ENCODE measurements at places on chromosomes 6 and 20.

- DNase-seq = no peak
These were observed 469.7 kb upstream of the JAG1 start for GRCh38 chr20:11143481-11143880.

- DNase-seq = no peak
These were observed 7.2 kb downstream of the TPX2 start for GRCh38 chr20:31746068-31746878.

GRCh38 chr20:38665094-38665493 is 59.2 kb upstream of the SLC32A1 start:
- DNase-seq = no peak

- no peak for DNase-seq
These were observed 216.8 kb downstream of the HACE1 start for GRCh38 chr6:104642871-104643270.

DNA sequence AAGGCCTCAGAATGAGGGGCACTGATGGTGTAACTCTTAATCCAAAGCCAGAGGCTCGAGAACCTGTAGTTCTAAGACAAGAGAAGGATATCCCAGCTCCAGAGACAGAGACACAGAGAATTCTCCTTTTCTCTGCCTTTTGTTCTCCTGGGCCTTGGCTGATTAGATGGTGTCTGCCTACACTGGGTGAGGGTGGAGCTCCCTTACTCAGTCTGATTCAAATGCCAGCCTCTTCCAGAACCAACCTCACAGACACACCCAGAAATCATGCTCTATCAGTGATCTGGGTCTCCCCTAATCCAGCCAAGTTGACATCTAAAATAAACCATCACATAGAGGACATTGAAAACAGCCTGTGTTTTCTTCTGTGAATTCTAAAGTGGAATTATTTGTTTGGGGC is 68.0 kb upstream of the SMIM28 start:
- no peak for DNase-seq

DNA sequence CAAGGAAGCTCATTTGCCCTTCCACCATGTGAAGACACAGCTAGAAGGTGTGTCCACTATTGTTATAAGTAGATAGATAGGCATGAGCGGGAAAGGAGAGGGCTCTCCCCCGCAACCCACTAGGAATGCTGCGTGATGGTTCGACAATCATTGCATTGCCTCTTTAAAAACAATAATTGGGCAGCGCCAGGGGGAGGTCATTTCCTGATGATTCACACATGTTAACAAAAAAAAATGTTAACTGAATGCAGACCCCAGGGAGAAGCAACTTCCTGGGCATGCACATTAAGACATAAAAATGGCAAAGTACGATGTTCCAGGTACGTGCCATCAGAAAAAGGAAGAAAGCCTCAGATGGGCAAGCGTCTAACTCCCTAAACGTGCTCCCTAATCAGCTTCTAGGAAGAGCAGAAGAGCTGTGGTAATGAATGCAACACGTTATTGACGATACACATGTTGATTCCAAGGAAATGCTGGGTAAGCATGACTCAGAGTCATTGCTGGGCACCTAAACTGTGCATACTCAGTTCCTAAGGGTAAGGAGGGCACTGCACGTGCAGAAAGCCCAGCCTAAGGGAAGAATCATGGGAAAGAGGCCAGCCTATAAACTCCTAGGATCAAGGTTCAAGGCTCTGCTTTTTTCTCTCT is 113.7 kb downstream of the FAM217A start:
- no peak for DNase-seq

GRCh38 chr6:42562788-42563405 is 932 bp upstream of the UBR2 start:
- no peak for DNase-seq

DNA sequence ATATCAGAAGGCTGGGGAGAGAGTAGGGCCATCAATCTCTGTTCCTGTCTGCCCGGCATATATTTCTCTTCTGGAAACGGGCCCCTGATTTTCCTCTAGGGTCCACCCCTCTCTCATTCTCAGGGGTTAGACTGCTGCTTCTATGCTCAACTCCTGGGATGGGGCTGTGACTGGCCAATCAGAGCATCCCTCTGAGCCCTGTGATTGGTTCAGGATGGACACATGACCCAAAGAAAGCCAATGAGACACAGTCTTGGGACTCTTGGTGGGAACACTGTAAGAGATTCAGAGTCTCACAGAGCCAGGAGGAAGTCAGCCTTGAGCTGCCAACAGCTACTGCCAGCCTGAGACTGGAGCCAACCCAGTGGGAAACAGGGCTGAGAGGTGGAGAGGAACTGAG is 31.0 kb upstream of the KCNB1 start:
- no peak for DNase-seq

- DNase-seq = no peak
These were observed 4.4 kb downstream of the CNKSR3 start for GRCh38 chr6:154506108-154506507.

DNA sequence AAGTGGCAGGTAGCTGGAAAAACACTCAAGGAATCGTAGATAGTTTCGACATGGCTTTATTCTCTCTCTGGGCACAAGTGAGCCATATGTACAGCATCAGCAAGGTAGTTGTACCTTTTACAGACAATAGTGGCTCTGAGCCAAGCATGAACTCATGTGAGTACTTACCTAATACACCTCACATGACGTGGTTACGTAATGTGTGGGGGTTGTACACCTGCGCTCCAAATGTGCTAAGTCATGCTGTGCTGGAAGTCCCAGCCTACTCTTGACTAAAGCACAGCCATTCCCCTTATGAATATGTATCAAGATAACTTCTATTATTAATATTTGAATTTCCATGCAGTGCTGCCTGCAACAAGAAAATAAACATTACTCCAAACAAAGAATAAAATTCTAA is 78.8 kb upstream of the HMGN3 start:
- no peak for DNase-seq

DNA sequence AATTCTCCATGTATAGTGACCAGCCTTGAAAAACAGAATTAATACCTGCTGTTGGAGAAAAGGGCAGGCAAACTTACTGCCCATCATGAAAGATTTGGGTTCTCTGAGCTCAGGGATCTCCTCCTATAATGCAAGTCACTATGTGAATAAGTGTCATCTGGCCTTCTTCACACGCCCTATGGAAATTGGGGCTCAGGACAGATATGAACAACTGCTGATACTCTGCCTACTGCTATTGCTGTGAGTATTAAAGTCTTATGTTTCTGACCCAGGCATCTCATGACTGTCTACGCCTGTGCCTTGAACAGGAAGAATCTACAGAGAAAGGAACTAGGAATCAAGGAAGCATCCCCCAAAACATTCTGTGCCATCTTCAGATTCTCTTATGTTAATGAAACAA is 226.1 kb downstream of the SOD2 start:
- DNase-seq = no peak

DNA sequence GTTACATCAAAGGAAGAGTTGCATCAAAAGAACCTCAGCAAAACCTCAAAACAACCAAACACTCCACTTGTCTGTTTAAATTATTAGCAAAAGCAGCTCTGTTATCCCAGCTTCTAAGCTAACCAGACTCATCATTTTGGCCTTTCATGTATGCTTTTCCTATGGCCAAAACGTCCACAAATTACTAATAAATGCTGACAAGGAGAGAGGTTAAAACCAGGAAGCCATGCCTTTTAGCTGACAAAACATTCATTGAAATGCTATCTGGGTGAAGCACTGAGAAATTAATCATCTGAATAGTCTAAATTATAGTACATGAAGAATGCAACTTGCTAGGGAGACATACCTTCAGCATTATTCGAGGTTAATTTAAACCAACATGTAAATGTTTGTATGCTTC is 80.6 kb downstream of the LAMA2 start:
- no peak for DNase-seq

GRCh38 chr6:13917141-13917540 is 7.6 kb upstream of the RNF182 start:
- no peak for DNase-seq

All from D341Med (cell line).